Uterus (tissue), 4 donors: ENCODE measurements at places on chromosomes 7 and 10.

GRCh38 chr7:131489196-131489595 lies 67.2 kb downstream of the PODXL start:
- DNase-seq: no peak

DNA sequence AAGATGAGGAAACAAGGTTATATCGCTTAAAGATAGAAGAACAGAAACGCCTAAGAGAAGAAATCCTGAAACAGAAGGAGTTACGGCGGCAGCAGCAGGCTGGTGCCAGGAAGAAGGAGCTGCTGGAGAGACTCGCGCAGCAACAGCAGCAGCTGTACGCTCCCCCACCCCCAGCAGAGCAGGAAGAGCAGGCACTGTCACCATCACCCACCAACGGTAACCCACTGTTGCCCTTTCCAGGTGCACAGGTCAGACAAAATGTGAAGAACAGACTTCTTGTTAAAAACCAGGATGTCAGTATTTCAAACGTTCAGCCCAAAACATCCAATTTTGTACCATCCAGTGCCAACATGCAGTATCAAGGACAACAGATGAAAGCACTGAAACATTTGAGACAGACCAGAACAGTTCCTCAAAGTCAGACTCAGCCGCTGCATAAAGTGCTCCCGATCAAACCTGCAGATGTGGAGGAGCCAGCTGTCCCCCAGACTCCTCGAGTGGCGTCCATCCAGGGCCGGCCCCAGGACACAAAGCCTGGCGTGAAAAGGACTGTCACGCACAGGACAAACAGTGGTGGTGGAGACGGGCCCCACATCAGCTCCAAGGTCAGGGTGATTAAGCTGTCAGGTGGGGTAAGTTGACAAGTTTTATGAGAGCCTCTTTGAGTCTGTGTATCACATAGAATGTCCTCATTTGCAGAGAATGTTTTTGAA lies 67.1 kb downstream of the SHH start:
- no peak for DNase-seq

DNA sequence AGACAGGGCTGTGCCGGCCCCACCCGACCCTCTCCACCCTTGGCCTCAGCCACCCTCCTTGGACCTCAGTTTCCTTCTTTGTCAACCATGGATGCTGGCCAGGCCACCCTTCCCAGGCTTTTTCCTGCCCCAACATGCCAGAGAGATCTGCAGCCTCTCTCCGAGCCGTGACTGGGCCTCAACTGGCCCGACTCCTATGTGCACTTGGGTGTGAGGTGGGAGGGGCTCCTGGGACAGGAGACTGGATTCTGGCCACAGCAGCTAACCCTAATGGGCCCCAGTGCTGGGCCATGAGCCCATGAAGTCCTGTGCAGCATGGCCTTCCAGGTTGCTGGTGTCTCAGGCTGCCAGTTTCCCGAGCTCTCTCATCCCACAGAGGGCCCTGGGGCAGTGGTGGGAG lies 47.7 kb upstream of the PCBD1 start:
- DNase-seq: no peak

GRCh38 chr10:122062831-122063674 lies 74.1 kb downstream of the TACC2 start:
- peak; percentile 91 for DNase-seq

GRCh38 chr10:22605168-22605567 lies 109.2 kb downstream of the PIP4K2A start:
- DNase-seq: peak; percentile 39

GRCh38 chr10:121927318-121927840 lies 452 bp downstream of the ATE1 start:
- DNase-seq: peak; percentile 53
